ENCODE measurements at places on chromosomes 3 and 15.

GRCh38 chr3:120144267-120144666 is 50.0 kb upstream of the GSK3B start:
- no peak for DNase-seq

- no peak for DNase-seq
Measured at GRCh38 chr15:38743147-38743546, 178.5 kb upstream of the RASGRP1 start.

GRCh38 chr3:72818905-72819304 is 29.3 kb downstream of the SHQ1 start:
- no peak for DNase-seq

DNA sequence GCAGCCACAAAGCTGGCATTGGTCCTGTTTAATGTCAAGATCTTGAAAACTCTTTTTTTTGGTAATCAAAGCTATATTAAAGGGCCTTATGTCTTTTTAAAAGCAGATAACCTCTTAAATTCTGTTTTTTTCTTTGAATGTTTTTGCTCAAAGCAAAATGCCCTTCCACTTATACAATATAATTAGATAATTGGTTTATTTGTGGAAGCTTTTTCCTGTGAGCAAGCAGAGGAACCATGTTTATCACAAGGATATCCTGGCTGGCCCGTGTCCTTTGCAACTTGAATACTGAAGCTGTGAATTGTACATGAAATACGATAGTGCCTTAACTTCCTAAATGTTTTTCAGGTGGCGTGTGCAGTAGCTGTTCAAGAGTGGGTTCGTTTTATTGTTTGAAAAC is 2.6 kb downstream of the ST3GAL6 start:
- no peak for DNase-seq

GRCh38 chr3:51353691-51354090 is 31.4 kb upstream of the MANF start:
- no peak for DNase-seq

DNA sequence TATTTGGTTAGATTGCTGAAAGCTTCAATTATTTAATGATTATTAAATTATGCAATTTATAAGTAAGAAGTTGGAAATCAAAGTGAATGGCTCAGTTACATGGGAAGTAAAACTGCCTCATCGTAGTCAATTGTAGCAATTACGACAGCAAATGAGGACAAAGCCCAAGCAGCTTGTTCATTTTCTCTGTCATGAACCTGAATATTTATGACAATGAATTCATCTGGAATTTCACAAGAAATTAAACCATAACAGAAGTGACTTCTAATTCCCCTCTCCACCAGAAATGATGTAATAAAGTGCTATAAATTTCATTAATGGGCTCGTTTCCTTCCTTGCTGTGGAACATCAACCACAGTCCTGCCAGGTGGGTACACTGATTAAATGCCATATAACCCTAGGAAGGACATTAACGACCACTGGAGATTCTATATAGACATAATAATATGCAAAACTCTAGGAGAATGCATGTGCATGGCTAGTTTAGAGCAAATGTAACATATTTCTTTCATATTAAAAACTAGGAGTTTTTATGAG is 273.8 kb upstream of the DCBLD2 start:
- DNase-seq: no peak

DNA sequence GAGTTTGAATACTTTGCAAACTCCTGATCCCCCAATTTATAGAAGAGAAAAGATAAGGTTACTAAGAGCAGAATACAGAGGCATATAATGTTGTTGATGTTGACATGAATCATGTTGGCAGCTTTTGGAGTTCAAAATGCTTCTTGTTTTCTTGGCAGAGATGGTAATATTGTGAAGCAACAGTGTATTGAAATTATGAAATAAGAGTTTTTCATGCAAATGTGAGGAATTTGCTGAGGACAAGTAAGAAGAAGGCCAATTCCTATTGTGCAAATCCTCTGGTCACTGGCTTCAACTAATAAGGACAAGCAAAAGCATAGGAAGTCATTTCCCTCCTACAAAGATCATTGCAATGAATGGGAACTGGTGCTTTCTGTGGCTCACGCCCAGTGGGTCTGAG is 126.9 kb upstream of the CHL1 start:
- no peak for DNase-seq

GRCh38 chr3:161403251-161403650 is 31.9 kb upstream of the SPTSSB start:
- no peak for DNase-seq

DNA sequence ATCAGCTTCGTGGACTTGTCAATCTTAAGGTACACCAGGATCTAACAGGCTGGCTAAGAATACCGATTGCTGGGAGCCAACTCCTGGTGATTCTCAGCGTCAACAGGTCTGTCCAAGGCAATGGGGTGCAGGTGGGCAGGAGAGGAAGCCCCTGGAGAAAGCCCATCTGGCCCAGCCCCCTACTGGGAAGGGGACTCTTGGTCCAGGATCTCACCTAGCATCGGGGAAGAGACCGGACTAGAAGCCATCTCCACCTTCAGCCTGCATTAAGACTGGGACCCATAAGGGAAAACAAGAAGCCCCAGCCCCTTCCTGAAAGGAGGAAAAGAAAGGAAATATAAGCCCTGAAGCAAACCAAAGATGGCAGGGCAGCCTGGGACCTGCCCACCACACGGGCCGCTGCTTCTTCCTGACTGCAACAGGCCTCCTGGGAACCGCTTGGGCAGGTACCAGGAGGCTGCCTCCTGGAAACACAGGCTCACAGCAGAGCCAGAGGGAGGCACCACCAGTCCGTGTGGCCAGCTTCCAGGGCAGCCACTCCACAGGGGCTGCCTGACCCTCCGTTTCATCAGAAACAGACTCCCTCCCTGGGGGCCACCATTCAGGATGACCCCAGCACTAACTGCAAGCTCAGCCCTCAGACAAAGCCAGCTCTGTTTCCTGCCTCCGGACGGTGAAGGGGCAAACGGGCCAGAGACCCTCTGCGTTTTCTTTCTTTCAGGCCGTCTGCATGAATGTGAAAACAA is 100.2 kb downstream of the LRIG1 start:
- DNase-seq: no peak

- no peak for DNase-seq
Measured at GRCh38 chr3:10949197-10949596, 43.4 kb upstream of the SLC6A1 start.

- DNase-seq: no peak
Measured at GRCh38 chr3:152591515-152591914, 243.4 kb upstream of the P2RY1 start.

DNA sequence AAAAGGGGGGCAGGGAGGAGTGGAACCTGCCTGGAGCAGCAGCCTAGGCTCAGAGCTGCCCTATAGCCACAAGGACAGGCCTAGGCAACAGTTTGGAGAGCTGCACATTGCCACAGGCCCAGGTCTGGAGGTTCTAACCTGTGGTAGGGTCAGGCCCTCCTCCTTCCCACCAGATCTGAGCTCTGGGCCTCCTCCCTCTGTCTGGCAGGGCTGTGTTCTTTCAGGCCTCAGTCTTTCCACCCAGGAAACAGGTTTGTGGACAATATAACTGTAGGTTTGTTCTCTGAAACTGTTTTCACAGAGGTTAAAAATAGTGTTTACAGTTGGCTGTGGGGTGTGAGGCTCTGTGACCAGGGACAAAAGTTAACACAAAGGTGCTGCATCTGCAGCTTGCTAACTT is 9.0 kb upstream of the CAMKV start:
- no peak for DNase-seq

- no peak for DNase-seq
Measured at GRCh38 chr3:145767909-145768308, 393.1 kb downstream of the PLOD2 start.

- no peak for DNase-seq
Measured at GRCh38 chr3:183182732-183183610, 20.4 kb upstream of the LAMP3 start.

DNA sequence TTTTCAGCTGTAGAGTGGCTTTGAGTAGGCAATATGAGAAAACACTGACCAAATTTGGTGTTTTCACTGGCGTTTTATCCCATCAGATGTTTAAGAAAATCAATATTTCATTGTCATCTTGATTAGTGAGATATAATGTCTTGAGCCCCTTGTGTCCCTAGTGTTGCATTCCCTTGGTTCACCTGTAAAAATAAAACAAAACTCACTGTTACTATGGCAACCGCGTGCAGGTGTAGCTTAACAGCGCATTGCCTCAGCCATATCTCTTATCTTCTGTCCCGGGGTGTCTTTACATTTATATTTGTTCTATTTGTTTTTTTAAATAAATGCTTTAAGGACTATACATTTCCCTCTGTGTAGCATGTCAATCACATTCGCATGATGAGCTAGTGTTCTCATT is 551.6 kb downstream of the ZIC1 start:
- no peak for DNase-seq

Measured in stimulated activated CD8-positive, alpha-beta memory T cell treated with anti-CD3 and anti-CD28 coated beads, Interleukin-12 subunit alpha, Interleukin-12 subunit beta, amount 100 ng/mL, for 1 hour (primary cell).